Fibroblast of skin of right quadriceps (primary cell): ENCODE measurements at places on chromosomes 3 and 15.

DNA sequence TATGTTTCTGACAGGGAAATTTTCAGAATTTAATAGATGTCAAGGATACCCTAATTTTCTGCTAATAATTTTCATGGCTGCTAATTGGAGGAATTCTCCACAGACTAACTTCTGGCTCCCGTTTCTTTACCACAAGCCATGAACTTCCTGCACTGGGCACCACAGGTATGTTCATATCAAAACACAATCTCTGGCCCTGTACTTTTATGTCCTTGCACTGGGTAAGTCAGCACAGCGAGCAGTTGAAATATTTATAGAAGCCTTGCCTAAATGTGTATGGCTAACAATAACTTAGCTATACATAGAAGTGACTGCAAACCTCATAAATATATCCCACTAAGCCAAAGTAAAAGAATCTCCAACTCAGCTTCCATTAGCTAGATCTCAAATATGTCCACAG, 246.9 kb downstream of the ZIC1 start:
- DNase-seq: peak; percentile 56

- no peak for DNase-seq
Observed at GRCh38 chr3:139676632-139677387, 962 bp downstream of the NMNAT3 start.

DNA sequence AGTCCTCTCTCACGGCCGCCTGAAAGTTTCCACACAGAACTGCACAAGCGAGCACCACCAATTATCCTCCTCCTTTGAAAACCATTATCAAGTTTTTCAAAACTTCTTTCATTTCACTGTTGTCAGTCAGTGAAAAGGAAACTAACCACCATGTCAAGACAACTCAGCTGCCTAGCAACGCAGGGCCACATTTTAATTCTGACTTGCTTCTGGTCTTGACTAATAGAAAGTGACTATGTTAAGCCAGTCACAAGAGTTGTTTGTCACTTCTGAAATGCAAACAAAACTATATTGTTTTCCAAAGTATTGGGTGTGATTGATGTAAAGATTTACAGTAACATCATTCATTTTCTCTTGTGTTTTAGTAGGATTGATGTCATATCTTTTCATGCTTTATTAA, 612.8 kb upstream of the AGTR1 start:
- DNase-seq: no peak

DNA sequence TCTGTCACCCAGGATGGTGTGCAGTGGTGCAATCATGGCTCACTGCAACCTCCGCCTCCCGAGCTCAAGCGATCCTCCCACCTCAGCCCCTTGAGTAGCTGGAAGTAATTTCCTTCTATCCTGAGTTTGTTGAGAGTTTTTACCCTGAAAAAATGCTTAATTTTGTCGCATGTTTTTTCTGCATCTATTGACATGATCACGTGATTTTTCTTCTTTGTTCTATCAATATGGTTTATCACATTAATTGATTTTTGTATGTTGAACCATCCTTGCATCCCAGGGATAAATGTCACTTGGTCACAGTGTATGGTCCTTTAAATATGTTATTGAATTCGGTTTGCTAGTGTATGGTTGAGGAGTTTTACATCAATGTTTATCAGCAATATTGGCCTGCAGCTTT, 11.9 kb upstream of the OR5K4 start:
- DNase-seq: no peak

DNA sequence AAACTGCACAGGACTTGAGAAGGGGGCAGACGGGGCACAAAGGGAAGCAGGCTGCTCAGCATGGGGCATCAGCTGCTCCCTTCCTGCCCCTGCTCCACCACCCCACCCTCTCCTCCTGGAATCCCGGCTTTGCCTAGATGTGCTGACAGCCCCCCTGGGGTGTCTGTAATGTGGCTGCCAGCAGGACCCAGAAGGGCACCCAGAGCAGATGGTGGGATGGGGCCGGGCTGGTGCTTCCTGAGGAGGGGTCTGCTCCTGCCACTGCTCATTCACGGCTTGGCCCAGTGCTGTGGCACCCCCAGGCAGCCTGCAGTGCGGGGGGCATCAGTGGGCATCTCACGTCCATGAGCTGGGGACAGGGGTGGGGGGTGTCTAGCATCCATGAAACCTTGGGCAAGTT, 10.2 kb downstream of the H1-8 start:
- DNase-seq: no peak

DNA sequence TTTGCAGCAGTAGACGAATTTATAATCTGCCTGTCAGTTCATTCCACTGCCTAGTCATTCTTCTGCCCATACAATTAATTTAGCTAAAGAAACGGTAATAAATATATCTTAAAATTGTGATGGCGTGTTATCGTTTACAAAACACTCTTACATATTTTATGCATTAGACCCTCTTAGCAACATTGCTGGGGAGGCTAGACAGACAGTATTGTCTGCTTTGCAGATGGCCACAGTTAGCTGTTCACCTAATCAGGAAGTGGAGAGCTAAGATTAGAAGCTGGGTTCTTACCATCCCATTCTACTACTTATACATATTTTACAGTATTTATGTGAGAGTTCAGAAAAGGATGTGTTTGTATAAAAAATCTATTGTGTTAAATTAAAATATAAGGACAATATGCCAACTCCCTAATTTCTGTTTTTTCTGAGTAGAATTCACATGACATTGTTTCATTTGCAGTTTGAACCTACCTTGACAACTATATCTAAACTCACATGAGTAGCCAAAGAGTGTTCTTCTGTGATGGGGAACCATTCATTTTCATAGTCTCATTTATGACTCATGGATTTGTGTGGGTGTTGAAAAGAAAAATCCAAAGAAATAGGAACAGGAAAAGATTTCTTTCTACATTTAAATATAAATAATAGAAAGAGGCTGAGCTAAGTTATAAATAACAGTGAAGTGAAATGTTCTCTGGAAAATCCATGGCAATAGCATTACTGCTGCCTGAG, 41.7 kb upstream of the C3orf80 start:
- peak; percentile 74 for DNase-seq

- DNase-seq: peak; percentile 9
Observed at GRCh38 chr3:133230195-133230594, 169.7 kb upstream of the BFSP2 start.

DNA sequence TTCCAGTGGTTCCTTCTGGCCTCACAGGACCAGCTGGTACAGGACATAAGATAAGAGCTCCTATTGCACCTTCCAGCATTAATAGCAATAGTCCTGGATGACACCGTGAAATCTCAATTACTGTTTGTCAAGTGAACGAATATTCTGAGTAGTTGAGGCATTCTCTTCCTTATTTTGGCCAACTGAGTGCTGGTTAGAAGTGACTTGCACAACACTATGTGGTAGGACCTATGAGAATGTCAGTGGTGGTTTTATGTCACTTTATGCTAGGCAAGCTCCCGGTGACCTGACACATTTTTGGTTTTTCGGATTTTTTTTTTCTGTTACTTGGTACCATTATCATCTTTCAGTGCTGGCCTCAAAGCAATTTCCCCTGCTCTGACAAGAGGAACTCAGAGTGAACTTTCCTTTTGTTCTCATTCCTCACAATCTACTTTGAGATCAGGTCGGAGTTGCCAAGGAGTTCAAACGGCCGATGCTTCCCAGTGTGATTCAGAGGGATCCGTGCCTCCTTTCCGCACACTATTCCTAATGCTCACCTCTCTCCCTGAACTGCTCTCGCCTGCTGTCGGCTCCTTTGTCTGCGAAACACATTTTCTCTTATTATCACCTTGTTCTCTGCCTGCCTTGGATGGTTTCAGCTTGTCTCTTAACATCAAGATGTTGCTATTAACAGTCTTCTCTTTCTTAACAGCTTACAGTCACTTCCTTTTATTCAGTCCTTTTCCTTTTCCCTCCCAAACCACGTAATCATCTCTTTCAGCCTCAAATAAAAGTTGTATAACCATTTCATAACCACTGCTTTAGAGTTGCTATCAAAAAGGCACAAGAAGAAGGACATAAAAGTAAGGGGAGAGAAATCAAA, 35.8 kb downstream of the QTRT2 start:
- peak; percentile 6 for DNase-seq

- no peak for DNase-seq
Observed at GRCh38 chr3:39766433-39766832, 43.0 kb upstream of the MYRIP start.

GRCh38 chr3:159795042-159795441, 193.6 kb upstream of the IL12A start:
- DNase-seq: no peak

DNA sequence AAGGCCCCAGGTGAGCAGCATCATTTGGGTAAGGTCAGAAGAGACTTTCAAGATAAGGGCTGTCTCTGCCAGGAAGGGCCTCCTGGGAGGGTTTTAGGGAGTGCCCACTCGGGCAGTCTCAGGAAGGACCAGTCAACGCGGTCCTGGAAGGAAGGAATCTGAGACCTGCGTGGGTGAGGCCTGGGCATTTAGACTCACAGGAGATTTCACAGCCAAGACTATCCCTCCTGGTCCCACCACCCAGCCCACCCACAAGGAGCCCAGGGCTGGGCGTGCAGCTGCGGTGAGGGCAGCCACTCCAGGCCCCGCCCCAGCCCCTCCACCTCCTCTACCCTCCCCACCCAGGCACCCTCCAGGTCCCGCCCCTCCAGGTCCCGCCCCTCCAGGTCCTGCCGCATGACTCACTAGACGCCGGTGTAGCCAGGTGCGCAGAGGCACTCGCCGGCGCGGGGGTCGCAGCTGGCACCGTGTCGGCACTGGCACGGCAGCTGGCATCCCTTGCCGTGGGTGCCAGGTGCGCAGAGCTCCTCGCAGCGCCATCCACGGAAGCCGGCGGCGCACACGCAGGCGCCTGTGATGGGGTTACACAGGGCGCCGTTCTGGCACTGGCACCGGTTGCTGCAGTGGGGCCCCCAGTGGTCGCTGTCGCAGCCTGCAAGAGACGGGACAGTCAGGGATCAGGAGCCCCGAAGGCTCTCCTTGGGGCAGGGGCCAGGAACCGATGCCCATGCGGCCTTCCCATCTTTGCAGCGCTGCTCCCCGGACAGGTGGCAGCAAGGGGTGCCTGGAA, 112.7 kb downstream of the RAB11A start:
- no peak for DNase-seq

GRCh38 chr3:123700791-123701722, 116.2 kb upstream of the HACD2 start:
- no peak for DNase-seq

- no peak for DNase-seq
Observed at GRCh38 chr3:160790726-160791125, 34.7 kb downstream of the PPM1L start.

- DNase-seq: no peak
Observed at GRCh38 chr3:69092030-69092516, 7.3 kb downstream of the ARL6IP5 start.

DNA sequence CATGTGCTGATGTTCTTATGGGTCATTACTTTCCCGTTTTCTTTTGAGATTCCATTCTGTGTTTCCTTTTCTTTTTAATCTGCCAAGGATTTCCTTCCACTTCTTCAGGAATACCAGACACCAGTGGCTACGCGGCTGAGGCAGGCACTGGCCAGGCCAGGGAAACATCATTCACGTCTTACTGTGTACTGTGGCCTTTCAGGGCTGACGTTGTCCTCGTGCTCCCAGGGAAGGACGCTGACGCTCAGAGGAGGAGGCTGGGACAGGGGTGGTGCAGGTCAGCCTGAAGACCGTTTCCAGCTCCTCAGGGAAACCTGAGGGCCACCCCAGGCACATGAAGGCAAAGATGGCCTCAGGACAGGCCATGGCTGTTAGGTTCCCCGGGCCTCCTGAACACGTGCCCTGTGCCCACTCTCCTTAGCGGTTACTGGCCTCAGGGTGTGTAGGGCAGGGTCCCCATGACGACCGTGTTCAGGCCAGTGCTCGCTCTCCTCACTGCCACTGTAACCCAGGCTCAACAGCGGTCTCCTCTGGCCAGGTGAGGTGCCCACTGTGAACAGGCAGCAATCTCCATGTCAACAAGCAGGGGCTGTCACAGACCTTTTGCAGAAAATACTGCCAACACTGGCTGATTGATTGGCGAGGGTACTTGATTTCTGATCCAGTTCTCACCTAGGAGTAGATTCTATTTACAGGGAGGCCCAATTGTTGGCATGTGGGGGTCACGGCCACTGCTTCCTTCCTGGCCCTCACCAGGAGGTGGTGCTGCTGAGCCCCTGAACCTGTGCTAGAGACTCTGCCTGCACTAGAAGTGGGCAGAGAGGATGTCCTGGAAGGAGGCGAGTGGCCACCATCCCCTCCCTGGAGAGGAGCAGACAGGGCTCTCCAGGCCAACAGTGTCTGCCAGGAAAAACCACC, 169.5 kb downstream of the ATP10A start:
- DNase-seq: no peak
